ENCODE measurements at places on chromosomes 3 and 15.

- DNase-seq, result peak; percentile 96
Measured at GRCh38 chr3:64533617-64534317, 154.0 kb downstream of the ADAMTS9 start.

DNA sequence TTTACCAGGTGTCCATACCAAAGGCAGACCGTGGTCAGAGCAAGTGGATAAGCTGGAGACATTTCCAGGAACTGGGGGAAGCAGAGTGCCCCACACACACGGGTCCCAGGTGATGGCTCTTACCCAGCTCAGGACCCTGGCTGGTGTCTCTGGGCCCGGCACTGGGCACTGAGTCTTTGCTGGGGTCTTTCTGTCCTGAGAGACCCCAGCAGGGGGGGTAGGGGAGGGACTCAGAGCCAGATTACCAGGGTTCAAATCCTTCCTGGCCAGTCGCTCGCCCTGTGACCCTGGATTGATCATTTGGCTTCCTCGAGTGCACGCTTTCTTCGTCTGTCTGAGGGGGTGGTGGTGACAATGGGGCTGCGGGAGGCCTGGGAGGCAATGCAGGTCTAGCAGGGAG lies 95.7 kb downstream of the PLXNA1 start:
- DNase-seq, result no peak

- no peak for DNase-seq
Measured at GRCh38 chr3:119679874-119680273, 2.7 kb upstream of the COX17 start.

- DNase-seq, result no peak
Measured at GRCh38 chr3:166522017-166522416, 684.8 kb upstream of the BCHE start.

DNA sequence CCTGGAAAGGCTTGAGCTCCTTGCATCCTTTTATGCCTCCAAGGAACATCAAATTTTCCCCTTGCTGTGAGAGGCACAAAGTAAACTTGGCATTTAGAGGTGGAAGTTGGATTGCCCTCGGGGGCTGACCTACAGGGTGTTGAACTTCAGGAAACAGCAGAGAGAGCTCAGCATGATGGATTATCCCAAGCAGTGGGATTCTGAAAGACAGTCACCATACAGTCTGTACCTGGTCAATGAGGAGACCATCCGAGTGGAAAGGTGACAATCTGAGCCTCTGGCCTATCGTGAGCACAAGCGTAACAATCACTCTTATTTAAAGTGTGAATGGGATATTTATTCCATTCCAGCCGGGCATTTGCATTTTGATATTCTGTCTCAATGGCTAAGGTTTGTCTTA lies 105.6 kb upstream of the NECTIN3 start:
- no peak for DNase-seq

- DNase-seq, result peak; percentile 69
Measured at GRCh38 chr3:16067837-16068471, 106.5 kb upstream of the GALNT15 start.

DNA sequence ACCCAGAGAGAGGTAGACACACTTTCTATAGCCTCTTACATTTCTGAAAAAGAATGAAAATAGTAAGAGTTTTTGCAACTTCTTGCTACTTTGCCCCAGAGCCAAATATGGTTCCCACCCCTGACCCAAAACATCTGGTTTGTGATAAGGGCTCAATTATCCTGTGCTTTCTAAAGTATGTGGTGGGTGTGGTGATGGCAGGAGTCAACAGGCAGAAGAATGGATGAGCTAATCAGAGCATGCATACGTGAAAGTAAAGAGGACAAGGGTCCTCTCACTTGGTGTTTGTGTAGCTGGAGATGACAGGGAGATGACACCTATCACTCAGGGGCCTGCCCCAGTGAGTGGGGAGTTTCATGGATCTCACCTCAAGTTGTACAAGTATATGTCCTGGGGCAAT lies 19.1 kb downstream of the KBTBD8 start:
- peak; percentile 64 for DNase-seq

GRCh38 chr3:15316998-15317435 lies 15.4 kb downstream of the SH3BP5 start:
- peak; percentile 65 for DNase-seq

GRCh38 chr3:143791386-143791785 lies 56.9 kb downstream of the SLC9A9 start:
- no peak for DNase-seq

GRCh38 chr15:73677146-73677607 lies 7.0 kb upstream of the CD276 start:
- DNase-seq, result peak; percentile 76

- no peak for DNase-seq
Measured at GRCh38 chr3:113186566-113186965, 24.8 kb upstream of the BOC start.
